Osteoblast (primary cell): ENCODE measurements at places on chromosomes 12 and 14.

DNA sequence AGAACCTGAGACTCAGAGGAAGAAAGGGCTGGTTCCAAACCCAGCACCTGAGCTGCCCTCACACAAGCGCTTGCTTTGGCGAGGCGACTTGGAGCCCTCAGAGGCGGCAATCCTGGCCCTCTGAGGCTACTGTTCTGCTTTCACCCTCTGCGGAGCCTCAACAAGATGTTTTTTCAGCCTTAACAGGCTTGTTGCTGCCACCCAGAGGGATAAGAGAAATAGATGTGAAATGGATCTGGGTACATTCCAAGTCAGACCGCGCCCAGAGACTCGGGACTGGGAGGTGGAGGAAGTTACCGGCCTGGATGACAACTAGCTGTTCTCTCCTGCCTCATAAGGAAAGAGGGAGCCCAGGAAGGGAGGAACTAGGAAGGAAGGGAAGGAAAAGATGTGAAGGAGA is 89.6 kb downstream of the TTC7B start:
- no peak for DNase-seq

- peak; percentile 65 for DNase-seq
Measured at GRCh38 chr12:89073027-89073398, 279.3 kb downstream of the DUSP6 start.

DNA sequence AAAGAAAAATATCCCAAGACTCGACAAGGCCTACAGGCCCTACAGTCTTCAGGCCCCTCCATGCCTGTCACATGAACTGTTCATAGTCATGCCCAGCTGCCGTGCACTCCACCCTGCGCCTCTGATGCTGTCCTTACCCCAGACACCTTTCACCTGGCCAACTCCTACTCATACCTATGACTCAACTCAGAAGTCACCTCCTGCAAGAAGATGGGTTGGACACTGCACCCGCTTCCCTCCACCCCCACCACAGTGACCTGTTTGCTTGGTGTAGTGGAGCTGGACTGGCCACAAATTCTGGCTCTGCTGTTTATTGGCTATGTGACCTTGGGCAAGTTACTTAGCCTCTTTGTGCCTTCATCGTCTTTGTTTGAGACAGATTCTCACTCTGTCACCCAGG is 56.2 kb downstream of the PHETA1 start:
- peak; percentile 1 for DNase-seq

- DNase-seq = peak; percentile 58
Measured at GRCh38 chr14:51094282-51094821, 553 bp downstream of the TRIM9 start.

GRCh38 chr12:92248977-92249376 is 103.3 kb upstream of the BTG1 start:
- no peak for DNase-seq

DNA sequence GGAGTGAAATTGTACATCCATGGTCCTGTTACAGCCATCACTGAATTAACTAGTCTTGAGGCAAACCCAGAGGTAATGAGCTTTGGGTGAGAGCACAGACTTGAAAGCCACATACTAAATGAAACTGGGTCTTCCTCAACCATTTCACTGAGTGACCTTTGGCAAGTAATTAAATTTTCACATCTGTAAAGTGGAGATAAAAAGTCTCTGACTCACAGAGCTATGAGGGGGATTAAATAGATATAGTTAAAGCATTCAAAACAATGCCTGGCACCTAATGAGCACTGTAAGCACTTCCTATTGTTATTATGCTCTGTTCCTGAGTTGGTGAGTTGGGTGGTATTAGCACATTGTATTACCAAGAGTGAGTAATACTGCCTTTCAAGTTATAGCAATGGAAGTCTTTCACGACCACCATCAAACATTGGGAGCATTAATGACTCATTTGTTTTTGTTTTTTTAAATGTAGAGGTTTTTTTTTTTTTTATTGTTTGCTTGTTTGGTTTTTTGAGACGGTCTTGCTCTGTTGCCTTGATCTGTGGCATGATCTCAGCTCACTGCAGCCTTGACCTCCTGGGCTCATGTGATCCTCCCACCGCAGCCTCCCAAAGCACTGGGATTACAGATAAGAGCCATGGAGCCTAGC is 12.5 kb upstream of the STRN3 start:
- DNase-seq = peak; percentile 13

DNA sequence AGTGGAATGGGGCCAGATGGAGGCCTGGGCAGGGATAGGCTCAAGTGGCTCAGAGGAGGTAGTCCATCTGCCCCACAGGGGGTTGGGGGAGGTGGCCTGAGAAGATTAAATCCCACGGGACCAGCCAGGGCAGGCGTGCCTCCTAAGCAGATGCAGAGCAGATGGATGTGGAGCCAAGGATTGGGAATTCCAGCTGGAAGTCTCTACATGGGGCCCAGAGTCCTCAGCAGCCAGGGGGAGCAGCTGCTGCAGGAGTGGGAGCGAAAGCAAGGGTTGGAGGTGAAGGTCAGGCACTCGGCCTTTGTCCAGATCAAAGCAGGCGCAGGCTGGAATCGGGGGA is 42.4 kb upstream of the VRK1 start:
- no peak for DNase-seq

DNA sequence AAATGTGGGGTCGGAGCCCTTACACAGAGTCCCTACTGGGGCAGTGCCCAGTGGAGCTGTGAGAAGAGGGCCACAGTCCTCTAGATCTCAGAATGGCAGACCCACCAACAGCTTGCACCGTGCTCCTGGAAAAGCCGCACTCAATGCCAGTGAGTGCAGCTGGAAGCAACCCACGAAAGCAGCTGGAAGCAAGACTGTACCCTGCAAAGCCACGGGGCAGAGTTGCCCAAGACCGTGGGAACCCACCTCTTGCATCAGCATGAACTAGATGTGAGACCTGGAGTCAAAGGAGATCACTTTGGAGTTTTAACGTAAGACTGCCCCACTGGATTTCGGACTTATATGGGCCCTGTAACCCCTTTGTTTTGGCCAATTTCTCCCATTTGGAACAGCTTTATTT is 12.3 kb downstream of the GTF2A1 start:
- DNase-seq = no peak

DNA sequence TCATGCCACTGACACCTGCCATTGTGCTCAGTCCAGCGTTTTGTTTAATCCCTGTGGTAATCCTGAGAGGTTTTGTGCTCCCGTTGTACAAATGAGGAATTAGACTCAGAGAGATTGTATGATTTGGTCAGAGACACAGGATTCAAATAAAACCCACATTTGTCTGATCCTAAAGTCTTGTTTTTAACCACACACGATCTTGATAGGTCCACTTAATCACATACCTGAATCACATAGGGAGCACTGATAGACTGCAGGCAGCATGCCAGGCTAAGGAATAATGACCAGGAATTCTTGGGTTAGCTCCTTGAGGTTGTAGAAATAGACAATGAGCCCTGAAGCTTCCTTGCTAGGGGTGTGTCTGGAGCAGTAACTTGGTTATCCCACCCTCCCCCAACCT is 202.6 kb upstream of the RGS6 start:
- no peak for DNase-seq

DNA sequence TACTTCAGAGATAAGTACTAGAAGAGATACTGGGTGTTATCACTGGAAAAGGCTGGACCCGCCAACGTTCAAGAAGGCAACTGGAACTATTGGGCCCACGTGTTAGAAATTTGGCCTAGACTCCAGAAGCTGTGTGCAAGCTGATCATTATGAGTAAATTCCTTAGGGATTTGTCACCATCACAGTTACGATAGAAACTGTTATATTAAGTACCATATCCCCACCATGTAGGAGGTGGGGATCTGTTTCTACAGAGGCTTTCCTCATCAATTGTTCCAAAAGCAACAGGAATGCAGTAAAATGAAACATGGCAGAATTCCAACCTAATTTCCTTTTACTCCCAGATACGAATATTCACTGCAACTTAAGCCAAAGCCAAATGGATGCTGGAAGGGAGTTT is 170.7 kb downstream of the NOVA1 start:
- no peak for DNase-seq

- no peak for DNase-seq
Measured at GRCh38 chr12:33654313-33654712, 214.7 kb upstream of the SYT10 start.

GRCh38 chr12:105765053-105766014 is 373.4 kb downstream of the NUAK1 start:
- DNase-seq = no peak

DNA sequence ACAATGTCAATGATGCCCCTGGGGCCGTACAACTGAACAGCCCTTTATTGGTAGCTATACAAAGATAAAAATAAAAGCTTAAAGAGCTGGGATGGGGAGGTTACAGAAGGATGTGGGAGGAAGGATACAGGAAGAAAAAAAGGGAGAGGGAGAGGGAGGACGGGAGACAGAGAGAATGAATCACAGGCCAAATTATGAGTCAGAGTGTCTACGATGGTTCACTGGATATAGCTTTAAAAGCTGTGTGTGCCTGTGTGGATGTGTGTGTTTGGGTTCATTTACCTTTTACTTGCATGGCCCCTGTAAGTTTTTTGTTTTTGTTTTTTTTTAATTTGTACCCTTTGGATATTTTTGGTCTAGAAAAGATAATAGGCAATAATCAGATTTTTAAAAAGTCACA is 111.9 kb downstream of the CCDC60 start:
- peak; percentile 31 for DNase-seq

GRCh38 chr12:5643266-5643665 is 211.4 kb downstream of the NTF3 start:
- DNase-seq = no peak
